Tracheal epithelial cell (primary cell): ENCODE measurements at places on chromosomes 2 and 18. TPM values are rescaled to one million over a fixed set of nuclear protein-coding genes. Genes with fewer than 3 reads are reported as not detected.

The FRZB gene
- total RNA-seq = under 0.01 TPM in 1 of 2 replicates, not detected in the other

The GKN2 gene
- total RNA-seq = not detected in 2 replicates

The LIMS4 gene
- not detected in 2 replicates for total RNA-seq

The ESPNL gene
- total RNA-seq = 0.48 TPM in 1 of 2 replicates, not detected in the other

The CXCR4 gene
- total RNA-seq = 0.48 TPM in 1 of 2 replicates, not detected in the other
